ENCODE measurements at places on chromosomes 1 and 21.

DNA sequence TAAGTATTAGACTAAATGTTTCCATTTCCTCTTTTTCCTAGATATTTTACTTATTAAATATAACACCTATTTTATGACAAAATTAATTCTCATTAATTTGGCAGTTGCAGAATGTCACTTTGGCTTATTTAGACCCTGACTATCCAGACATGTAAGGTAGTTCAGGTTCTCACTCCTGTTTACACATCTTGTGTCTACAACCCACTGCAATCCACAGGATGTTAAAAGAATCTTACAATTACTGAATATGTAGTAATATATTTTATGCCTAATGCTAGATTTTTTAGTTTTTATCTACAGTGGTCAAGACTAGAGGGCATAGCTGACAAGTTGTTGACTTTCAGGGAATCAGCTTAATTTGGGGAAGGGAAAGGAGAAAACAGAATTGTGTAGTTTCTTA lies 346.7 kb downstream of the USP25 start:
- DNase-seq, result no peak

DNA sequence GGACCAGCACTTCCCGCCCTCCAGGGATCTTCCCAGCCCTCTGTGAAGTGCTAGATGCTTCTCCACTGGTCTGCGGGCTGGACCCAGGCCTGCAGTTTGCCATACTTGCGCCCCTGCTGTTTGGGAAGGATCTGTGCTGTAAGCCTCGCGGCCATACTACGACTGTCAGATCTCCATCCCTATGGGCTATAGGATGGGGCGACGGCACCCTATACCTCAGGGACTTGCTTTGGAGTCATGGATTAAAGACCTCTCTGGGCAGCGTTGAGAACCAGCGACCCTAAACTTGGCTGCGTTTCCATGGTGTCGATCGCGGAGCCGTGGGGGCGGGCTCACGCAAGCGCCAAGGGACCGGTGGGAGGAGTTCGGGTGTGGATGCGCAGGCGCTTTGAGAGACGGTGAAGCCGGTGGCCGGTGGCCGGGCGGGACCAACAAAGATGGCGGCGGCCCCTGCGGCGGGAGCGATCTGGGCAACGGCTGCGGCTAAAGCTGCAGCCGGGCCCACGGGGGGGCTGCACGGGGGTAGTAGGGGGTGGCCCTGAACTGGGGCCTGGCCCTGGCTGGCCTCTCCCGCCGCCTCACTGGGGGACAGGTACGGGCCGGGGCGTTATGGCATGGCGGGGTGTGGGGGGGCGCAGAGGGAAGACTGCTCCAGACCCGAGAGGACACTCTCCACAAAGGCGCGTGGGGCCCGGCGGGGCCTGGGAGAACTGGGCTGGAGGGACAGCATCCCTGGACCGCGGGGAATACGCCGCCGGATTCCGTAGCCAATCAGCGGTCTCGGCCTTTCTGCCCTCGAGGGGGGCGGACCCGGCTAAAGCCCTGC lies at the start of gene USP21:
Gene USP21 (plus strand): TSS at position 414 of the 826 bp plus-strand sequence. CDS start 1,141 bp downstream, outside the sequence.
- DNase-seq, result peak; percentile 83

GRCh38 chr1:239879321-239880170 lies 212.1 kb upstream of the FMN2 start:
- no peak for DNase-seq

GRCh38 chr1:219041141-219041540 lies 132.5 kb upstream of the LYPLAL1 start:
- DNase-seq, result no peak

DNA sequence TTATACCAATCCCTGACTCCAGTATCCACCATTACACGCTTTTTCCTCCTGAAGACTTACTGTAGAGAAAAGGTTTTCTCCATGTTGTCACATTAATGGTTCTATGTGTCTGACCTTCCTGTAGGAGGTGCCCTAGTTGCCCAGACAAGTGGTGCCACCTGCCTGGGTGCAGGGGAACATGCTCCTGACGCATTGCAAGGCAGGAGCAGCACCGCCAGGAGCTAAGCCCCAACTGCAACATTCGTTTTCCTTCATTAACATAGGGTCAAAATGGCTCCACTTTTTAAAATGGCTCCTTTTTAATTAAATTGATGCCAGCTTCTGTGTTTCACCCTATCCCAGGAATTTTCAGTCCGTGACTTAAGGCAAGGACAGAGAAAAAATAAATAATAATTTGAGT lies 220.1 kb upstream of the SAMSN1 start:
- no peak for DNase-seq

DNA sequence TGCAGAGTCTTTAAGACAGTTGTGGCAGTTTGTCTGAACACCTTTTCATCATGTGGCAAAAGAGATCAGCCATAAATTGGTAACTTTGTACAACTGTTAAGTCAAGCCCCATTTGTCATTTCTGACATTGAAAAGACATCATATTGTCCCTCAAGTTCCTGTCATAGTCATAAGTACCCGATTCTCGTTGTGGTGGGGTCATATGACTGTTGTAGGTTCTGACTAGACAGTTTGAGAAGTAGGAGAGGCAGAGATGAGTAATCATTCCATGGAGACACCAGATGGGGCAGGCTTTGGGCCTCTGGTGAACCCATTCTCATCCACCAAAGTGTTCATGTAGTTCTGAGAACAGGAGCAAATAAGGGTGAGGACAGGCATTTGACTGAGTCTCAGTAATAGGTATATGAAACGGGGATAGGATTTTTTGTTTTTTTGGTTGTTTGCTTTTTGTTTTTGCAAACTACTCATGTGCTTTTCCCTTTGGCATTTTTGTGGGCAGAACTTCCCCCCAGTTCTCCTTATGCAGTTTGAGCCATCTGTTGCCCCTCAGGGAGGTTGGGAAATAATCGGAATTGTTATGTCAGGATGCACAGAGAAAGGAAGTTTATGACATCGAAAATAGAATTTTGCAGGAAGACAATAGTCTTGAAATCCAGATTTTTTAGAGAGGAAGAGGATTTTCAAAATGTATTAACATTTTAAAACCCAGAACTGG lies 86.9 kb upstream of the KCNE2 start:
- peak; percentile 55 for DNase-seq

- DNase-seq, result no peak
These were observed 7.1 kb upstream of the ZNF678 start for GRCh38 chr1:227556288-227556687.

GRCh38 chr1:224805889-224806288 lies 123.6 kb upstream of the DNAH14 start:
- DNase-seq, result no peak

- no peak for DNase-seq
These were observed 24.2 kb downstream of the KCNN3 start for GRCh38 chr1:154845879-154846278.

DNA sequence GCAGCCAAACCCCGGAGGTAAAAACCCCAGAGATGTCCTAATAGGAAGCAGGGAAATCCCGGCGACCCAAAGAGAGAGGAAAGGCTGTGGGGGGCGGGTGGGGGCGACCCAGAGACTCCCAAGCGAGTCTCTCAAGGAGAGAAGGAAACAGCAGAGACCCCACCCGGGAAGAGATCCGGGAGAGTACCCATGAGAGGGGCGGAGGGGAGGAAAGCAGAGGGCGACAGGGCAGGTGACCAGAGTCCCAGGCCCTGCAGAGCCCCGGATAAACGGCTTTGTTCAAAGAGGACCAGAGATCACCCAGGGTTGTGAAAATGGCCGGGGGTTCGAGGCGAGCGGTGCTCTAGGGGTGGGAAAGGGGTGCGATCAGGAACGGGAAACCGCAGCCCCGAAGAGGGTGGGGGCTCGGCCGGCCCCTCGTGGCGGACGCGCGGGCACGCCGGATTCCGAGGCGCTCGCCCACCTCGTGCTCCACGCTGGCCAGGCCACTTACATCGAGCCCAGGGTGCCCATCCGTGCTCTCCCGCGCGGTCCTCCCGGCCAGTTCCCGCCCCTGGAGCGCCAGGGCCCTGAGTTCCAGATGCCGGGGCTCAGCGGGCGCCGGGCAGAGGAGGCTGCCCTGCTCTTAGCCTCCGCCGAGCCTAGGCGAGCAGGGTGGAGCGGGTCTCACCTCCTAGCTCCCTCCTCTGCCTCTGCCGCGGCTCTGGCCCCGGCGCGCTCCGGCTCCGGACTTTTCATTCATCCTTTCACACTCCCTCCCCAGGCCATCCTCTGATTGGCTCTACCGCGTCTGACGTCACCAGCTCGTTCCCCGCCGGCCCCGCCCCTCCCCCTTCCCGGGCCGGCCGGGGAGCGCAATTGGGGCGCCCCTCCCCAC lies 52.3 kb downstream of the RHBG start:
- peak; percentile 59 for DNase-seq

GRCh38 chr1:3695326-3696217 lies 43.3 kb downstream of the TP73 start:
- no peak for DNase-seq

DNA sequence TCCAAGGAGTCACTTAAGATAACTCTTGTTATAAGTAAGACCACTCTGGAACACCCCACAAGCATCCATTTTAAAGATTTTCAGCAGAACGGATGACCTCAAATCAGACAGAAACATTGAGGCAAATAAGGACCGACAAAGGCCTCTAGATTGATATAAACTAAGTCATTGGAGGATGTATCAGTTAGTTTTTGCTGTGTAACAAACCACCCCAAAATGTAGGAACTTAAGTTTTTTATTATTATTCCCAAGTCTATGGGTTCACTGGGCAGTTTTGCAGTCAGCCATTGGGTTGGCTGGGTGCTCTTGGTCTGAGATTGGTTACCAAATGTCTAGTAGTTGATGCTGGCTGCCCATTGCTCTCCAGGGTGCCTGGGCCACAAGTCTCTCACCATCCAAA lies 311.8 kb downstream of the SIPA1L2 start:
- DNase-seq, result no peak

- DNase-seq, result no peak
These were observed 338.1 kb upstream of the SNX7 start for GRCh38 chr1:98323388-98323787.

DNA sequence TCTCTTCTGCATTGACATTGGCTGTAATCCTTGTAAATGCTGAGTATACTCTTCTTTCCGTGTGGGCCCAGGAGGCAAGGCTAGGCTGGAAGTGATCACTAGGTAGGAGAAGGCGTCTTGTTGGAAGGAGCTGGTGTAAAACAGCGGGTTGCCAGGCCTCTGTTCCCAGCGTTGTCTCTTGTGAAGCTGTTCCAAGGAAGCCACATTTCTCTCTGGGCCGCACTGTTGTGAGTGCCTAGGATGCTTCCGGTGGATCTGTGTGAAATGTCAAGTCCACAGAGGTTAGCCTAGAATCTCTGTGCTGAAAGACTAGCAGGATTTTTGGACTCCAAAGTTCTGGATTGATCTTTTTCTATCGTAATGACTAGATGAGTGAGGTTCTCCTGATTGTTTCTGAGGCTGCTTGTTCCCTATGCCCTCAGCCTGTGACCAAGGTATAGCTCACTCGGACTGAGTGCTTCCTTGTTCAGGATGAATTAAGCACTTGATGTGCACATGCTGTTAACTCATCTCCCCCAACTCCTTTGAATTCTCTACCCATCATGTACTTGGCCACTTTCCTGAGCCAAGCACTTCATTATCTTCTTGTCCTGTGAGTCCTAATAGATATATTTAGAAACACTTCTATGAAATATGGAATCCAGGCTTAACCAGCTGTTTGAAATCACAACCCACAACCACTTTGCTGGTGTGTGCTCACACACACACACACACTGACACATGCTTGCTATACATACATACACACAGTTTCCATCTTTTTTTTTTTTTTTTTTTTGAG lies 63.3 kb downstream of the PBX1 start:
- no peak for DNase-seq

Data from stimulated activated CD8-positive, alpha-beta memory T cell treated with anti-CD3 and anti-CD28 coated beads, Interleukin-7, amount 100 ng/mL, for 48 hours (primary cell).